Endodermal cell (in vitro differentiated cells): ENCODE measurements at places on chromosomes 11 and 22.

- no peak for DNase-seq
Observed at GRCh38 chr11:65590240-65590738, 5.3 kb downstream of the KCNK7 start.

GRCh38 chr22:37169406-37169805, 18.6 kb downstream of the C1QTNF6 start:
- no peak for DNase-seq

- DNase-seq, result no peak
Observed at GRCh38 chr11:111342329-111342728, 36.7 kb downstream of the POU2AF1 start.

DNA sequence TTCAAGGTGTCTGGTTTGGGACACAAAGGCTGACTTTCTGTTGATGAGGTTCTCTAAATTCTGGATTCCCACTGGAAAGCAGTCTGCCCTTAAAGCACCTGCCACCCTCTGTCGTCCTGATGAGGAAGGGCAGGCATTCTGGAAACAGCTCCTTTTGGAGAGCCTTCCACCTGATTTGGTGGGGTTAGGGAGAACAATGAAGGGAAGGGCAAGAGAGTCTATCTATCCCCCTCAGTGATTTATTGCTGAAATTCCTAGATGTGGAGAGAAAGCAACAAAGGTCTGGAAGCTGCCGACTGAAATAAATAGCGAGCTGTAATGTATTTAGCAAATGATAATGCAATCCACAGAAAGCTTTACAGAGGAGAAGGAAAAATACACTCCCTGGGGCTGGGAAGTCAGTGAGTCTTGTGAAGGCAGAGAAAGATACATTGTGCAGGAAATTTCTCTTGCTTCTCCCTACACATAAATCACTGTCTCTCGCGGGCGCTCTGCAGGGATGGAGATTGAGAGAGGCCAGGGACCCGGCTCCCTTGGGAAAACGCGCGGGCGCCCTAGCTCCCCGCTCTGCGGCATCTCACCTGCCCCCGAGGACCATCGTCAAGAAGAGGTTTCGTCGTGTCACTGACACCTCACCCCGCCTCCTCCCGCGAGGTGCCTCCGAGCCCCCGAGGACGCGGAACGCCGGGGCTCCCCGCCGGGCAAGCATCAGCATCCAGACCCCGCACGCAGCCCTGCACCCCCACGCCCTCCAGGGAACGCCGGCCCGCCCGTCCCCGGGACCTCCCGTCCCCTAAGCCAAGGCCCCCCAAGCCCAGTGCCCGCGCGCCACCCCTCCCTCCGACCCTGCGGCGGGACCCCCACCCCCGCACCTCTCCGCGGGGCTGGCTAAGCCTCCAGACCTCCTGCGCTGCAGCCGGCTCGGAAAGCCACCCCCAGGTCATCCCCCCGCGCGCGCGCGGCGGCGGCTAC, 673 bp downstream of the CDON start:
- peak; percentile 84 for DNase-seq

DNA sequence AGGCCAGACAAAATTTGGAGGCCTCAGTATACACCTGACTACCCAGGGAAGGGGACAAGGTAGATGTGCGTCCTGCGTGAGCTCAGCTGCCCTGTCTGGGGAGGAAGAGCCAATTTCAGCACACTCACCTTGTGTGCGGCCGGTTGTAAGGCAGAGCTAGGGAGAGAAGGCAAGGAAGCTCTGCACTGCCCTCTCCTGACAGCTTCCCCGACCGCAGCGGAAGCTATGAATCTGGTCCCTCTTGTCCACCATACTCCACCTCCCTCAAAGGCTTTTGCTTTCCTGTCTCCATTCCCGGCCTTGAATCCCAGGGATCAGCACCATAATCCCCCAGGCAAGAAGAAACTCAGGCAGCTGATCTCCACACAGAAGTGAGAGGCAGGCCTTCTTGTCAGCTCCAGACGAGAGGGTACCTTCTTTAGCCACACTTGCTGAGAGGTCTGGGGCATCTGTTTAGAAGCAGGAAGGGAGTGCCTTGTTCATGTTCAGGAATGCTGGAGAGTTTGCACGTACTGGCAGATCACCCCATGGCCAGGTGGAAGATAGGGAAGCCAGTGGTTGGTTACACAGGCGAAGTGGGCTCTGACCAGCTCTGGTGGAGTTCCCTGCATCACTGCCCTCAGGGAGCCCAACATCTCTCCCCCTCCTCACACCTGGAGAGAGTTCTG, 62.5 kb downstream of the FEZ1 start:
- peak; percentile 92 for DNase-seq

- no peak for DNase-seq
Observed at GRCh38 chr11:19721176-19721575, 8.5 kb downstream of the NAV2 start.

- DNase-seq, result peak; percentile 53
Observed at GRCh38 chr22:49948116-49948957, 12.2 kb upstream of the PIM3 start.

- peak; percentile 49 for DNase-seq
Observed at GRCh38 chr11:119368121-119369034, 13.1 kb downstream of the USP2 start.

- DNase-seq, result peak; percentile 90
Observed at GRCh38 chr11:5808500-5809121, at the start of gene OR52N2. Gene OR52N2, plus strand, starts transcription at chr11:5808924. Its CDS starts 11,412 bp downstream, at chr11:5820336.

DNA sequence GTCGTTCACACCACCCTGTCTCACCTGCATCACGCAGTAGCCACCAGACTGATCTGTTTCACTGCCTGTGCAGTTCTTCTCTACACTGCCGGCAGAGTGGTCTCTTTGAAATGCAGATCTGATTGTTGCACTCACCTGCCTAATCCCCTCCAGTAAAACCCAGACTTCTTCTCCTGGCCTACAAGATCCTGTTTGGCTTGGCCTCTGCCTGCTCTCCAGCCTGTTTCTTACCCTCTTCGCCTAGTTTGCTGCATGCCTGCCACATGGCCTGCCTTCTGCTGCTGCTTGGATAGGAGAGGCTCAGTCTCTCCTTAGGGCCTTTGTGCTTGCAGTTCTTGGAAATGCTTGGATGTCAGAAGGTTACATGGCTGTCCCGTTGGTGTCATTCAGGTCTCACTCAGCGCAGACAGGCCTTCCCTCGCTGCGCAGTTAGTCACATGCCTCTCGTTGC, 42.0 kb downstream of the PACS1 start:
- peak; percentile 69 for DNase-seq

DNA sequence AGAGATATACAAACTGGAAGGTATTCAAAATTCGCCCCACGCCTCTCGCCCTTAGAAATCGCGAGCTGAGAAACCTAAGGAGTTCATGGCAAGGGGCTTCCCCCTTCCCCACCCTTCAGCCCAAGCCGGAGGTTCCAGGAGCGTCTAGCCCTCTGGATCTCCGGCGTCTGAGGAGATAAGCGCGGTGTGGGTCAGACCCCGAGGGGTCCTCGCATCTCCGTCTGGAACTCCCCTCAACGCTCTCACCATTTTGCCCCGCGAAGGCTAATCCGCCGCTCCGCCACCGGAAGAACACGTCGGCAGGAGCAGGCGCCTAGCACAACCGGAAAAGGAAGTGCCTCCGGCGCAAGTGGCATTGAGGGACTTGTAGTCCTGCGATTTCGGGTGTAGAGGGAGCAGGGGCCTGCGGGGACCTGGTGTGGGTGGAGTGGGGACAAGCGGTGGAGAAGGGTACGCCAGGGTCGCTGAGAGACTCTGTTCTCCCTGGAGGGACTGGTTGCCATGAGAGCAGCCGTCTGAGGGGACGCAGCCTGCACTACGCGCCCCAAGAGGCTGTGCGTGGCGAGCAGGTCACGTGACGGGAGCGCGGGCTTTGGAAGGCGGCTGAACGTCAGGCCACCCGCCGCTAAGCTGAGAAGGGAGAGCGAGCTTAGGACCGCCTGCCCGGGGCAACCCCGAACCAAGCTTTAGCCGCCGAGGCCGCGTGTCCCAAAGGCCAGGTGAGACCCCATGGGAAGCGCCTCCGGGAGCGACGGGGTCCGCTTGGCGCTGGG, at the start of the genes FEN1 and TMEM258:
TSS of gene FEN1 (plus strand) at position 602 of the 773 bp plus-strand sequence. CDS start 2,451 bp downstream, outside the sequence.
TSS of gene TMEM258 (minus strand) at position 290 of the 773 bp plus-strand sequence. CDS start at position 249, 41 bp downstream.
- peak; percentile 96 for DNase-seq

DNA sequence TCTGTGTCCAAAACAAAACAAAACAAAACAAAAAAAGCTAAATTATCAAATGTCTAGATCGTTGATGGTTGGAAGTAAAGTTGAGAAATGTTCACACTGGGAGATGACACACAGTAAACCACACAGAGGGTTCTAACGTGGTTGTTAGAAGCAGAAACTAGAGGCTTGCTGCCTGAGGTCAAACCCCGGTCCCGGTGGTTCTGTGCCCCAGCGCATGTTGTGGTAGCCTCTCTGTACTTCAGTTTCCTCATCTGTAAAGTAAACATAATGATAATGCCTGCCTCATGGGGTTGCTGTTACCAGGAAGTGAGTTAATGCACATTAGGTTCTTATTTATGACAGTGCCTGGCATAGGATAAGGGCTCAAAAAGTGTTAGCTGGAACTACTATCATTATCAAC, 33.4 kb downstream of the PPARA start:
- DNase-seq, result no peak

GRCh38 chr11:84541731-84542340, 1085.3 kb downstream of the DLG2 start:
- DNase-seq, result no peak

DNA sequence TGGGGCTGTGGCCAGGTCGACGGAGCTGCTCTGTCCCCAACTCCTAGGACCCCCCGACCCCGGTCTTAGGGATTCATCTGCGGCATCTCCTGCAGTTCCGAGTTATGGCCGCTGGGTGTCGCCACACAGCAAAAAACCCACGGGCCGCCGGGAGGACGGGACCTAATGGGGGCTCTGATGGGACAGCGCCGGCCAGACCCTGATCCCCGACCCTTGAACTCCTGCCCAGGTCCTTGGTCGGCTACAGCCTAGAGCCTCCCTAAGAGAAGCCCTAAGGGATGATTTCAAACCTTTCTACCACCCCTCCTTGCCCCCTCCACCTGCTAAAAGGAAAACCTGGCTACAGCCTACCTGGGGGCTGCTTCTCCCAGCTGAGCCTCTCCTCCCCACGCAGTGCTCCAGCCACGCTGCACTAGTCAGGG, 30.8 kb upstream of the LRRC10B start:
- peak; percentile 90 for DNase-seq

GRCh38 chr22:32801537-32802236, at the start of gene TIMP3:
Gene TIMP3, plus strand, starts transcription at chr22:32801705. Its CDS starts 297 bp downstream, at chr22:32802002.
- peak; percentile 94 for DNase-seq

GRCh38 chr11:26820739-26821138, 98.9 kb upstream of the SLC5A12 start:
- no peak for DNase-seq

DNA sequence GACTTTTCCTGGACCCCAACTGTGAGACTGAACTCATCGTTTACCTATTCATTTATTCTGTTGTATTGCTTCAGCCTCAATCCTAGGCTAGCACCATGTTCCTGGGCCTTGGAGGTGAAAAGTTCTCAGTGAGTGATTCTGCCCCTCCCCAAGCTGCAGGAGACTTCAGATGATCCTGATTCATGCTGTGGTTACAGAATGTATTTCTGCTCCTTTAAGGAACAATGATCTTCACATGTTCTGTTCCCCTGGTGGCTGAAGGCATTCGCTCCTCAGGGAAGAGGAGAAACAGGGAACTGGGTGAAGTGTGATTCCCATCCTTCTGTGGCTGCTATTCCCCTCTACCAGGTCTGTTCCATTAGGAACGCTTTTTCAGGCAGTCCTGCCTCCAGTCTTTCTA, 2.4 kb downstream of the OR52E1 start:
- peak; percentile 66 for DNase-seq

- peak; percentile 65 for DNase-seq
Observed at GRCh38 chr11:57430952-57431351, 4.0 kb upstream of the SLC43A3 start.
